Stimulated activated CD4-positive, alpha-beta T cell treated with anti-CD3 and anti-CD28 coated beads, TNF-alpha, amount 100 ng/mL, for 4 hours (primary cell): ENCODE measurements at places on chromosomes 1 and 21.

DNA sequence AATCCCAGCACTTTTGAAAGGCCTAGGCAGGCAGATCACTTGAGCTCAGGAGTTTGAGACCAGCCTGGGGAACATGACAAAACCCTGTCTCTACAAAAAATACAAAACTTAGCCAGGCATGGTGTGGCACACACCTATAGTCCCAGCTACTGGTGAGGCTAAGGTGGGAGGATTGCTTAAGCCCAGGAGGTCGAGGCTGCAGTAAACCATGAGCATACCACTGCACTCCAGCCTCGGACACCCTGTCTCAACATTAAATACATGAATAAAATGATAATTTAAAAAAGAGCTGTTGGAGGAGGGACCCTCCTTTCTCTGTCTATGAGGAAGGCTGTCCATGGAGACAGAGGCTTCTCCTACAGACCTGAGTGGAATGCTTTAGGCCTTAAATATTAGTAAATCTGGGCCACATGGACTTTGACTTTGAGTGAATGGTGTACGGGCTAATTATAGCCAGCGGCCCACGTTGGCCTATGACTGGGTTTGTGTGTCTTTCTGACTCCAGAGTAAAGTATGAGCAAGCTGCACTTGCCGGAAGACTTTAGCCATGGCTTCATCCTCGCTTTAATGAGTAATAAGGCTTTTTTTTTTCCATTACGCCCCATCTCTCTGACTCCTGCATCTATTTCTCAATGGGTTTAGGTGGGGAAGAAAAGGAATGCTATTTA is 21.3 kb downstream of the RAB3B start:
- no peak for DNase-seq

DNA sequence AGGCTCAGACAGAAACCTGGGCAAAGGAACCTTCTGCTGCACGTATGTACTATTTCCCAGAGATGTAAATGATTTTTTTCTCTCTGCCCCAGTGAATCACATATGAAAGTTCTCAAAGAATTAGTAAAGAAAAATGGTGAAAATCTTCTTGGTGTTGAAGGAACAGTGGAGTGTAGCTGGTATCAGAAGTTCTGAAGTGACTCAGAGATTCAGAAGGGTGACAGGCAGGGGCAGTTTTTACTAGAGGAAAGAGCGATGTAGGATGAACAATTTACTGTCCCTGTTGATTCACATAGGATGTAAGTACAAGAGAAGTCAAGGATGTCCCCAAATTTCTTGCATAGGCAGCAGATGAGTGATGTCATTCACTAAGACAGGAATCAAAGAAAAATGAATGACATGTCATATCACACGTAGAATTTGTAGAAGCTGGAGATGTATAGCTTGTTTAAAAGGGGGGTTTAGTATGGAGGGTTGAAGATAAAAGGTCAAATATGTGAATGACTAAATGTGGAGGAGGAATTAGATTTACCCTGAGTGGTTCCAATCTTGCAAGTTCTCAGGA is 26.4 kb downstream of the WLS start:
- no peak for DNase-seq

- DNase-seq: no peak
Measured at GRCh38 chr1:174626031-174627025, 178.6 kb downstream of the GPR52 start.

- DNase-seq: no peak
Measured at GRCh38 chr1:29671446-29672356, 435.4 kb downstream of the PTPRU start.

DNA sequence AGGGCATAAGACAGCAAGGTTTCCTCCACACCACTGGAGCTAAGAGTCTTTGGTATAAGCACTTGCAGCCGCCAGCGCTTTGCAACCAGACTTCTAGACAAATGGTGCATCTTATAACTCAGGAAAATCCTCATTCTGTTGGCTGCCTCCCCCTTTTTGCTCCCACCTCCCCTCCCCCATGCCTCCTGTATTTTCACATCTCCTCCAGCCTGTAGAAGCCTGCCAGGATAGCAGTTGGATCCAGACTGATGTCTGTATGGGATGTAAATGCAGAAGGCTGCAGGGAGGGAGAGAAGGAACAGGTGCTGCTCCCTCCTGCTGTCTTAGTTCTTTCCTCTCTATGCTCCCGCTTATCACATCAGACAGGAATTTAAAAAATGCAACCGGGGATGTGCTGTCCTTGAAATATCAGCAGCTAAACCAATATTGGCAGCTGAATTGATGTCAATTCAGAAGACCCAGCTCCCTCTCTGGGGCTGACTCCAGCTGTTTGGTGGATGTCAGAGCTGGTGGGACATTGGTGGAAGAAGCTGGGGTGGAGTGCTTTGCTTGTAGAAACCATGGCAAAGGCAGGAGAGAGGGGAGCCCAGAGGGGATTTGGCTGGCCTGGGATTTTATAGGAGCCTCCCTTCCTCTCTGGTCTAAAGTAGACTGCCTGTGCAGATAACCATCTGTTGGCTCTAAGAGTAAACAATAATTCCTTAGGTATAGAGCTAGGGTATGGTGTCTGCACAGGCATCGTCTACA is 53.5 kb downstream of the NFASC start:
- DNase-seq: no peak

DNA sequence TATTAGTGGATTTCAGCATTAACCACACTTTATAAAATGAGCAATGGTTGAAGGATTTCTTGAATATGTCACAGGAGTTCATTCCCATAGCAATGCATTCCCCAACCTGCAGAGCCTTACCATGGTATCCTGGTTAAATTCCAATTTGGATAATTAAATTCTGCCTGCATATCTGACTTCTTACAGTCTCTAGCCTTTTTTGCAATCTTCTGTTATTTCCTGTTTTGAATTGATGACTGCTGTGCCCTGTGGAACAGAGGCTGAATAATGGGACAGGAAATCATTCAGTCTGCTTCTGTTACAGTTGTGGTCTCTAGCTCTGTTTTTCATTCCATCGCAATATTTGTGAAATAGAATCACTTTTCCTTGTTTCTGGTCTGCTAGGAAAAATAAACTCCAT is 1823.9 kb downstream of the PLA2G4A start:
- no peak for DNase-seq

GRCh38 chr1:244010191-244010590 is 40.9 kb upstream of the ZBTB18 start:
- peak; percentile 35 for DNase-seq

DNA sequence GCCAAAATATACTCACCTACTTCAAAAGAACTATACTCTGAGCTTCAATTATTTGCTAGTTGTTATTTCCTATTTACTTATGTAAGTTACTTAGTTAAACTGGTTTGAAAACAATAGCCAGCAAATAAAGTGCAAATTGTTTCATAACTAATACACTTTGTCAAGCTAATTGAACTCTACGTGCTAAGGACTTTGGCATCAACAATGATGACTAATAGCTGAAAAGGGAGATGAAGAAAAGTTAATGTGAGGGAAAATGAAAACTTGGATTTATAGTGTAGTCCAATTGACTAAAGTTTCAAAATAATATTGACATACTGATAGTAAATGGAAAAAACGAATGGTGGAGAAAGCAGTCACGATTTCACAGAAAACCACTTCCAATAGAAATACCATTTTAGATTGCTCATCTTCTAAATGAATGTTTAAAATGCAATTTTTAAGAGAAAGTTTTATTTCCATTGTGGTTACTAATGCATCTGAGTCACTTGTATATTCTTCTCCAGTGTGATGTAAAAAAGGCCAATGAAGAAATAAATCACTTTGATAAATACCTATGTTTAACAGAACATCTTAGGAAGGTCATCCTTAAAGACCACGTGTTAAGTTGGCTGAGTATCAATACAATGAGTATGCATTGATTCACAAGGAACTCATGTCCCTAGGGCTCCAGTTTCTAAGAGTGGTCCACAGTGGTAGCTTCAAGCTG is 455.2 kb downstream of the LTN1 start:
- DNase-seq: no peak

DNA sequence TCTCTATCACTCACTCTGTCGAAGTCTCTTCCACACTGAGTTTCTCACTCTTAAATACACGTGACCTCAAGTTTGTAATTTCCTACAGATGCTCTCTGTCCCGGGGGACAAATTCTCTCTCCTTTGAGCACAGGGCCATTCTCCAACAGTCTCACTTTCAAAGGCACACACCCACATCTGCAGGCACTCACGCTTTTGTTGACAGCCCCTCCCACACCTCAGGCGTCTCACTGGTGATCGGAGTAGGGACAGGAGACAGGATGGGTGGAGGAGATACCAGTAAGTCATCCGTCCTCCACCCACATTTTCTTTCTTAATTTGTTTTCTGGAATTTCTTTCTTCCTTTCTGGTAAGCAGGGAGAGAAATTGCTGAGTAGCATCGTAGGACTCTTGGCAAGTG is 40.6 kb upstream of the GREM2 start:
- DNase-seq: no peak

DNA sequence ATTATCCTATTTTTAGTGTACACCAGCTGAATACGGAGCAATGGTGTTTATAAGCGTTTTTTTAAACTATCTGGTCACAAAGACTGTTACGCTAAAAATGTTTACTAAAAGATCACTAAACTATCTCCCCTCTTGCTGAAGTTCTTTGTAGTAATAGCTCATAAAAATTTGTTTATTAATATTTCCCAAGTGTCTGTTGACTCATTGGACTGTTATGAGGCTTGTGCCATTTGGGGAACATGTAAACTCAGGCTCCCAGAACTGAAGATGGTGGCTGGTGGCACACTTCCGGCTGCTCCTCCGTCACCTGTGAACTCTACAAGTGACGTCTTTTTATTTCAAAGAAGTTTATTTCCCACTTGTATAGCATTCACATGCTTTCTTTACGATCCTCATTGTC is 46.3 kb downstream of the AIDA start:
- no peak for DNase-seq

GRCh38 chr1:63073309-63074306 is 248.8 kb upstream of the FOXD3 start:
- DNase-seq: no peak

DNA sequence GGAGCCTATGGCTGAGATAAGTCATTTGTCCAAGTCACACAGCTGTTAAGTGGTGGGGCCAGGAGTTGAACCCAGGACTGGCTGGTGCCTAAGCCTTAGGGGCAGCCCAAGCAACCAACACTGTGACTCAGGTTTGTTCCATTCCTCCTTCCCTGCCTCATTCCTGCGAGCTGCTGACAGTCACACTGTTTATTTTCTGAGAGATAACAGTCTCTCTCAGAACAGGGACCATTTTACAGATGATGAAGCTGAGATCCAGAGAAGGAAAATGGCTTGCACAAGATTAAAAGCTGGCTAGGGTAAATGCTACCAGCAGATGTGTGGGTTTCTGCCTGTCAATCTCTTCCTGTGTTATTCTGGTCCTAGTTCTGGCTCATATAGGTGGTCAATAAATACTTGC is 24.3 kb upstream of the TCEA3 start:
- DNase-seq: no peak

GRCh38 chr1:154608397-154609270 is 648 bp upstream of the ADAR start:
- no peak for DNase-seq

GRCh38 chr1:206021626-206022365 is 1.9 kb downstream of the CTSE start:
- no peak for DNase-seq

GRCh38 chr1:29706936-29707335 is 470.6 kb downstream of the PTPRU start:
- no peak for DNase-seq

DNA sequence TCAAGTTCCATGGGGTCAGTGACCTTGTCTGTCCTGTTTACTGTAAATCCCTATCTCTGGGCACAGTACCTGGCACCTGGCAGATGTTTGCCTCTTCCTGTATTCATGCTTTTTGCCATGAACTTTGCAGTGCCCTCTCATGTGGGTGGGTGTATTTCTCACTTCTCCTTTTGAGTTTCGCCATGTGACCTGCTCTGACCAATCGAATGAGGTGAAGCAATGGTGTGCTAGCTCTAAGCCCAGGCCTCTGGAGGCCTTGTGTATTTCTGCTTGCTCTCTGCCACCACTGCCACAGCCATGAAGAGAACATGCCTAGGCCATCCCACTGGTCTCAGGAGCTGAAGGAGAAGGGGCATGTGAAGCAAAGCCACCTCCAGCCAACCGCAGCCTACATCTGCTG is 185.5 kb upstream of the ZC3H12A start:
- DNase-seq: no peak

DNA sequence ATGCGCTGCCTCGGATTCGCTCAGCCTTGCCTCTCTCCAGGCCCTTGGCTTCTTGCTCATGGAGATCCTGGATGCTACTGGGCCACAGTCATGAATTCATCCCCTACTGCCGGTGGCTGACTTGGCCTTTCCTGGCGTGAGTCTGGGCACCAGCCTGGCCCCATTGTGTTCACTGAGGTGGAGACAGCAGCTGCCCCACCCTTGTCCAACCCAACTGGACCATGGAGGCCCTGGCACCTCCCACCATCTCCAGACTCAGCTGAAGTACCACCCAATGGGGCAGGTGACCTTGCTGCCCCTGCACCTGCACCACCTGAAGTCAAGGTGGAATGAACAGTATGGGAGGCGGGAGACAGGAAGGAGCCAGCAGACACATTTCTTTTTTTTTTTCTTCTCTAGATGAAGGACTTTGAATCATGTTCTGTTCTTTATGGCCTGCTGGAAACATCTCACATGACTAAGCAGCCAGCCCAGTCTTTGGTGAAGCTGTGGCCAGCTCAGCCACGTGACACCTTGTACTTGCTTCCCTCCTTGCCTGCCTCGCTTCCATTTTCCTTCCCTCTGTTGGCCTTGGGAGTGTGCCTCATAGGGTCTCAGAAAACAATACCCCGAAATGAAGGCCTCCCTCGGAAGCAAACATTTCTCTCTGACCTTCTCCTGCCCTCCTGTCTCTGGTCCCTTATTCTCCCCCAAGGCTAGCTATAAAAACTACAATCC is 3.8 kb upstream of the SLC30A2 start:
- DNase-seq: no peak

DNA sequence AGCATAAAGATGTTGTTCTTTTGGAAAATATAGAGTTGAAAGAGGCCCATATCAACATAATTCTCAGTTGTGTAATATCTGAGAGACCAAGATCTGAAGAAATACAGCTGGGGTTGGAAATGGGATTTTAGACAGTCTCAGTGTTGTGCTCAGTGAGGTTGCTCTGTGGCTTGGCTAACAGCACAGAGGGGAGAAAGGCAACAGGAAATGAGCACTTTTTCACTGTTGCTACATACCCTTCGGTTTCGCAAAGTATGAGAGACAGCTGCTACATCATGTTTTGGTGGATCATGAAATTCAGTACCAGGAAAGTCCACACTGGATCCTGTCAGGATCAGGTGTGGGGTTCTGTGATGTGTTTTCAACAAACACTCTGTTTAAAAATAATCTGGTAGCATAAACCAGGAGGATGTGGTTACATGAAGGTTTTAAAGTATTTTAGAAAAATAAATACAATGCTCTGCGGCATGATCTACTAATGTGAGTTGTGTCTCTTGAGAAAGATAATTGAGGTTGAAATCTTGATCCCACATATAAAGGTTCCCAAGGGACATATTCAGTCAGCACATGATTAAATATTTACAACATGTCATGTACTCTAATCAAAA is 7.0 kb upstream of the GPR88 start:
- DNase-seq: no peak

DNA sequence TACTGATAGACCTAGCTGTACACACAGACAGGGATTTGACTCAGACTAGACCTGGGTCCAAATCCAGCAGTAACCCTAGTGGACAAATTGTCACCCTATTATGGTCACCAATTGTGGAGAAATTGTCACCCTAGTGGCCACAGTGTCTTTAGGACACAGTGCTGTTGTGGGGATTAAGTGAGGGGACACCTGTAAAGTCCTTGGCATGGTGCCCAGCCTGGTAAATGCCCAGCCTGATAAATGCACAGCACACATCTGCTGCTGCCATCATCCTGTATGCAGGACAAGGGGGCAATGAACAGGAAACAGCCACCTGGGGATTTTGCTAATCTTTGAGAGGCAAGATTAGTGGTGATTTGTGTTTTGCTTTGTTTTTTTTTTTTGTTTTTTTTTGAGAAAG is 2.3 kb downstream of the TMEM61 start:
- DNase-seq: no peak
